ENCODE measurements at places on chromosomes 1 and 21.

DNA sequence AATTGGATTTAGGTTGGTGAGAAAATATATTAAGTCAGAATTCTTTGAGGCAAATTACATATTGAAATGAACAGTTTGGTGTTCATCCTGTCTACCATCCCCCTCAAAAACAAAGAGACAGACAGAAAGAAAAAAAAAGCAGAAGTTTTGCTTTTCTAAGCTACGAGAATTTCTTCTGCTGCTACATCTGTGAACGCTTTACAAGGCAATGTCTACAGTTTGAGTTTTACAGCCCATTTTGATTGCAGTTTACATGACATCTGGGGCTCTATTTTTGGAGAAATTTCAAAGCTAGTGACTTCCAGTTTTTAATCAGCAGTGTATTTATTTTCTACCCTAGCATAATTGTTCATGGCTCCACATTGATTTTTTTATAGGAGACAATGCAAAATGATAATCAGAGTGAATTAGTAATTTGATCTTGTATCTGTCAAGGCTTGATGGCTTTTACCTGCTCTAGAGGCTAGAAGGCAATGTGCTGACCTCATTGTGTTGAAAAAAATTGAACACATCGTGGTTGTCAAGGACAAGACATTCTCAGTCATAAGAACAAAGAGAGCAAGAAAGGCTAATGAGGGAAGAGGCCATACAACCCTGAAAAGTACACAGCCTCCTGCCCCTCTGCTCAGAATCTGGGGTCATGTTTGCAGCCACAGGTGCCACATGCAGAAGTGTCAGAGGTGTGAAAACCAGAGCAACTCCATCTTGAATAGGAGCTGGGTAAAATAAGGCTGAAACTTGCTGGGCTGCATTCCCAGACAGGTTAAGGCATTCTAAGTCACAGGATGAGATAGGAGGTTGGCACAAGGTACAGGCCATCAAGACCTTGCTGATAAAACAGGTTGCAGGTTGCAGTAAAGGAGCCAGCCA, 201.0 kb upstream of the CAMK1G start:
- DNase-seq = no peak

DNA sequence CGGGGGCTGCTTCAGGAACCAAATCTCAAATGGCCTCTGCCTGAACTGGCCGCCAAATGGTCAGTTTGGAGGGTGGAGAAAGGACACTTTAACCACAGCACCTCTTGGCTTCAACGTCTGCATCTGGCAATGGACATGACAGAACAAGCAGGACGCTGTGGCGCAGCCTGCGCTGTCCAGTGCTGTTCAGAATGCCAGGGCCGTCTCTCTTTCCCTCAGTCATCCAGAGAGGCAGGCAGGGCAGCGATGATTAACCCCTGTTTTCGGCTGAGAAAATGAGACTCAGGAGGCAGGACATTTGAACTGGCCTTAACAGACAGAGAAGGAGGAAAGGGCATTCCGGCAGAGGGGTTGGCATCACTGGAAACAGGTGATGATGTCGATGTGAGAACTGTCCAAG, 48.6 kb downstream of the GLIS1 start:
- DNase-seq = no peak

DNA sequence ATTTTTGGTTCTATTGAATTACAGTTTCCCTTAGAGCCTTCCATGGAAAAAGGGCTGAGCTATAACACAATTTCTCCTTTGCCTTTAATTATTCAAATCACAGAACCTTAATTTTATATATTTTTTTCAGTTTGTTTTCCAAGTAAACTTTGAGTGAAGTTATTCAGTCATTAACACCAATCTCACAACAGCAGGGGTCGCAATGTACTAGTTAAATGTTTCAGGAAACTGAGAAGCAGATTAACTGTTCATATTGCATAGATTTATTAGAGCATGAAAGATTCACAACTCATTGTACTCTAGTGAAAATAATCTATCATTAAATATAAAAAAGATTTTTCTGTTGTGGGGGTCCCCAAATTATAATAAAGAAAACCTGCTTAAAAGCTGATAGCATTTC, 64.1 kb downstream of the KIFAP3 start:
- DNase-seq = no peak

DNA sequence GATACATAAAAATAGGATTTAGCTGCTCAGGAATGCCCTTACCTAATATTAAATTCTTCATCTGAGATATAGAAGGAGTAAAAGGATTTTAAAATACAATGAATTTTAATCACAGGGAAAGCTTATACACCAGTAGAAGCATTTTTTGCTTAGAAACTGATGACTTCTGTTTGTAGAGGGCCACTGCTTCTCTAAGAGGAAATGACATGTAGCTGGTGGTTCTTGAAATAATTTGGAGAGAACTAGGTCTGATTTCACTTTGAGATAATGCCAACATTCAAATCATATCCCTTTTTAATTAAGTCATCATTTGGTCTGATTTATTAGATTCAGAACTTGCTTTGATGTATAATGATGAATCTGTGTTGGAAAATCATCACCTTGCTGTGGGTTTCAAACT, 166.6 kb upstream of the SGIP1 start:
- no peak for DNase-seq

- DNase-seq = no peak
Measured at GRCh38 chr1:94757931-94758330, 62.2 kb upstream of the SLC44A3 start.

DNA sequence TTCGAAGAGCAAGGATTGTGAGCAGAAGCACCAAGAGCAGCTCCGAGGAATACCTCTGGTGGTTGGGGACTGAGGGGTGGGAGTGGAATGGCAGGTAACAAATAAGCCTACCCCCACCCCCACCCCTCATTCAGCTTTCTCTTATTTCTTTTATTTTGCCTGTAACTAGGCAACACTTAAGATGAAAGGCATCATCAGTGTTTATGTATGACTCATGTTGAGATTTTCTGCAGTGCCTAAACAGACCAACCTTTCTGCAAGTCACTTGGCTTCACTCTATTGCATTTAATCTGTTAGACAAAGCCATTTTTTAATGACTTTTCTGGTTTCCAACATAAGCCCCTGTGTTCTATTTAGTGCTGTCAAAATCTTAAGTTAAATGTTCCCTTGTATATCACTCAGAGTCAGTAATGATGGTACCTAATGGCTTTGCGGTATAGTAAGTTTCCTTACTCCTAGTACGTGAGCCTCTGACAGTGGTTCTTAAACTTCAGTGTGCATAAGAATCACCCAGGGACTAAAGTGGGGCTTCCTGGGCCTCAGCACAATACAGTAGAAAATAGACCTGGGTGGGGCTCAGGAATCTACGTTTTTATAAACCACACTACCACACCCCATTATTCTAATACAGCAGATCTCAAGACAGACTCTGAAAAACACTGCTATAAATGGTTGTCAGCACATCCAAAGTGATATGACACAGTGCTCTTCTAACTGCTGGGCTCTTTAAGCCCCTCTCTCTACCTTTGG, 19.9 kb downstream of the CASQ2 start:
- no peak for DNase-seq

- no peak for DNase-seq
Measured at GRCh38 chr1:163745204-163745603, 423.4 kb downstream of the NUF2 start.

DNA sequence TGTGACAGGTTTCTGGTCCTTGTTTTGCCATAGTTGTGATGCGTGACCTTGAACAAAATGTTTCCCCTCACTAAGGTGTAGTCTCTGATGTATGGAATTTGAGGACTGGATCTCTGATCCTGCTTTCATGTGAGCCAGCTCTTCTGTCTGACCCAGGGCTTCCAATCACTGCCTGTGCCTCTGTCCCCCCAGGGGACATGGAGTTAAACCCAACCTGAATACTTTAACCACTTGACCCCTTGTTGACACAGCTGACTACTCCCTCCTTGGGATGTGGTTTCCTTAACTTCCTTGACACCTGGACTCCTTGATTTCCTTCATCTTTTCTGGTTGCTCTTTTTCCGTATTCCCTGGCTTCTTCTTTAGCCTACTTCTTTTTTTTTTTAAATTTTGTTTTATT, 36.0 kb upstream of the SSBP3 start:
- DNase-seq = no peak

All from H9 (cell line).